ENCODE measurements at places on chromosomes 6 and 20.

DNA sequence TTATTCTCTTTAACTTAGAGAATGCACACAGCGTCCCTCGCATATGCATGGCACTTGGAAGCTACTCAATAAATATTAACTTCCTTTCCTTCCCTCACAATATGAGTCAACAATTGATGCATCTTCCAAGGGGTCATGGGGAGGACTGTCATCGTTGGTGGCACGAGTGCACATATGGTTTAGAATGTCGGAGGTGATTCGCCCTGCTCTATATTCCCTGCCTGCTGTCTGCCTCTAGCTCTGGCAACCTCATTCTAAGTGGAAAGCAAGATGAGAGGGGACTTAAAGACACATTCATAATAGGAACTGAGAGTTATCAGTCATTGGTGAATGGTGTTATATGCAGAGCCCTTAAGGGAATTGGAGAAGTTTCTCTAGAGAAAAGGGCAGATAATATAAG lies 44.6 kb downstream of the MAK start:
- H3K27me3 ChIP-seq: no peaks in the 10 kb centered on the region
- no peak overlapping the region for H3K27ac ChIP-seq
- no peaks in the 10 kb centered on the region for H3K36me3 ChIP-seq
- H3K4me3 ChIP-seq: no peak overlapping the region
- no peaks in the 10 kb centered on the region for H3K4me1 ChIP-seq

GRCh38 chr20:50338479-50339391 lies 148.1 kb downstream of the CEBPB start:
- peak overlapping the region; percentile 27 for H3K4me3 ChIP-seq
- peak overlapping the region; percentile 18 for H3K27ac ChIP-seq
- peaks cover 20% of the 10 kb centered on the region for H3K4me1 ChIP-seq
- DNase-seq: peak; percentile 38
- no peaks in the 10 kb centered on the region for H3K27me3 ChIP-seq
- H3K36me3 ChIP-seq: no peaks in the 10 kb centered on the region

GRCh38 chr6:38171997-38172738 lies 352.6 kb downstream of the ZFAND3 start:
- no peaks in the 10 kb centered on the region for H3K36me3 ChIP-seq
- H3K4me3 ChIP-seq: no peak overlapping the region
- no peak overlapping the region for H3K27ac ChIP-seq
- H3K4me1 ChIP-seq: no peaks in the 10 kb centered on the region

DNA sequence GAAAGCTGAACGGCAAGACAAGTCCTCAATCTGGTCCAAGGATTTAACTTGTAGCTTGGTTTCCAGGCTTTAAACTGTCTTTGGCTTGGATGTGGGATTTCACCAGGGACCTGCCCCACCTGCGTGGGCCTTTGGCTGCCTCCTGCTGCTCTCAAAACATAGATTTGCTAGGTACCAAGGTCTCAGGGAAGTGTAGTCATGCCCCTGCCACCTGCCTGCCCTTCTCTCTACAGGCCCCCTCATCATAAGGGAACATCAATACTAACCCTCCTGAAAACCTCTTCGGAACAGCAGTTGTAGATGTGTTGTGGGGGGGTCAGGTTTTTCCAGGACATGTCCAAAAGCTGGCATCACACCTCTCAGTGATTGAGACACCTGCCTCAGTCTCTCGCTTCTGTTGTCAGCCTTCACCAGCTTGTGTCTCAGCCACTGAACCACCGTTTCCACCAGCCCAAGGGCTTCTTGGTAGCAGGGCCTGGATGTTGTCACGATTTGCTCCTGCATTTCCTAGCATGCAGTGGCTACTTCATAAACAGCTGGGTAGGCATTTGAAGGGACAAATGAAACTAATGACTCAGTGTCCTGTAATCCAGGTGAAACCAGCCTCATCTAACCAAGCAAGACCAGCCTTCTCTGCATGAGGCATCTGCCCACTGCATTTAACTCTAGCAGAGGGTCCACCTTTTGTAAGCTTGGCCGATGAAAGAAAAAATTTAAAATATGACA lies 141.6 kb upstream of the THBS2 start:
- no peak overlapping the region for H3K4me3 ChIP-seq
- no peak overlapping the region for H3K27ac ChIP-seq
- no peaks in the 10 kb centered on the region for H3K27me3 ChIP-seq
- no peaks in the 10 kb centered on the region for H3K36me3 ChIP-seq
- DNase-seq: no peak
- no peaks in the 10 kb centered on the region for H3K4me1 ChIP-seq

DNA sequence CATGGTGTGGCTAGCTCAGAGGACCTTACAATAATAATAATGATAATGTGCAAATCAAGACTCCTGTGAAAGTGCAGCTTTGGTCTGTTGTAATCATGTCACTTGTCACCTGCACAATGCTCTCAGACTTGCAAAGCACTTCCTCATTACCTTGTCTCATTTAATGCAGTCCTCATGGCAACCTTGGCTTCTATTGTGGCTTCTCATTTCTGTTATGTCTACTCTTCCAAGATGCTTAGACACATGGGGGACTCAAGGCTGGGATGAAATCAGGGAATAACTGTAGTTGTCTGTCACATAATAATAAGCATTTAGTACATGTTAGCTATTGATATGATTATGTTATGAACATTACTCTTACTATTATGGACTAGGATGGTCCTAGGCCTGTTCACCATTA lies 484.2 kb downstream of the PTPRT start:
- H3K4me3 ChIP-seq: no peak overlapping the region
- no peak overlapping the region for H3K27ac ChIP-seq
- H3K36me3 ChIP-seq: no peaks in the 10 kb centered on the region
- no peaks in the 10 kb centered on the region for H3K27me3 ChIP-seq
- DNase-seq: no peak
